ENCODE measurements at places on chromosomes 12 and 14.

- no peak for DNase-seq
These were observed 4.2 kb upstream of the TEP1 start for GRCh38 chr14:20417250-20418186.

GRCh38 chr14:70642303-70643235 lies 853 bp downstream of the TTC9 start:
- no peak for DNase-seq

- DNase-seq, result no peak
These were observed 54.0 kb downstream of the NCOR2 start for GRCh38 chr12:124513297-124513867.

DNA sequence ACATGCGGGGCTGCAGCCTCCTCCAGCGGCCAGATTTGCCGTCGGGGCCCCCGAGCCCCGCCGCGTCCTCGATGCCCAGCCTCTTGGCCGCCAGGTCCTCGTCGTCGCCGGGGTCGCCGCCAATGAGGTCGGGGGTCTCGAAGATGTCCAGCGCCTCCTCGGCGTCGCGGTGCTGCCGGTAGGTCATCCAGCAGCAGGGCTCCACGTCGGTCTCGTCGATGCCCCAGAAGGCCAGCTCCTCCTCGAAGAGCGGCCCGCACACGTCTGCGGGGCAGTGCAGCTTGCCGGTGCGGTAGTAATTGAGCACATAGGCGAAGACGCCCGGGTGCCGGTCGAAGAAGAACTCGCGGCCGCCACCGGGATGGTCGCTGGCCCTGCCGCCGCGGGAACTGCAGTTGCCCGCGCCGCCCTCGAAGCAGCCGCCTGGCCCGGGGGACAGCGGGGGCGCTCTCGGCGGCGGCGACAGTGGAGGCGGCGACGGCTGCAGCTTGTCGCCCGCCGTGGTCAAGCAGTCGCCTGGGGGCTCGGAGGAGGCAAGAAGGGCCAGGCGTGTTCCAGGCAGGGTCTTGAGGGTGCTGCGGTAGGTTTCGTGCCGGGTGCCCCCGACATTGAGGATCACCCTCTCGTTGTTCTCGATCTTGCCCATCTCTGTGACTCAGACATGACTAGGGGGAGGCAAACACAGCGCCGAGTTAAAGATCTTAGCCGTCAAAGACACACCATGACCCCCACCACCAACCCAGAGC lies 2.1 kb downstream of the KCNC2 start:
- DNase-seq, result no peak

DNA sequence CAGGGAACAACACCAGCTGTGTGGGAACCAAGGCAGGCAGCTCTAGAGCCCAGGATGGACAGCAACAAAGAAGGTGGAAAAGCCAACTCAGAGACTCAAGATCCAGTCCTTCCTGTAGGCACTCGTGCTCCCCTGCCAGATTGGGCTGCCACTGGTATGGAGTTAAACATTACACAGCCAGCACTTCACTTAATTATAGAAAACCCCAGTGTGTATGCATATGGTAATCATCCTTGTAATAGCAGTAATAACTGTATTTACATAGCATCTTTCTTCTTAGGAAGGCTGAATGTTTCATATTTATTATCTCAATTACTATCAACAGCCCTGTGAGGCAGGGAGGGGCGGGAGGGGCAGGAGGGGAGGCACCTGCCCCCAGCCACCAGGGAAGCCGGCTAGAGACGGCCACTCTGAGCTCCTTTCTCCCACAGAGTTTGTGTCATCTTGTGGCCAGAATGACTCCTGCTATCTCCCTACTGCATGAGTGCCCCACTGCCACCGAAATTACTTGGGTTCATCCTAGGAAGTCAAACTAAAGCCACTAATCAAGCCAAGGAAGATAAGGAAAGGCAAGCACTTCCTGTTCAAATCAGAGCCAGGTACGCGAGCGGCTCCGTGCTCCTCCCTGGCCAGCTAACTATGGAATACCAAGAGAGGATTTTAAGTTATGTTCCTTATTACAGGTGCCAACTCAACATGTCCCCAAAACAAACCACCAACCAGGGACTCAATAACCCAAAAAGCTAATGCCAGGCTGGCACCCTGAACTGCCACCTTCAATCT lies 15.7 kb upstream of the RAB35 start:
- DNase-seq, result no peak

DNA sequence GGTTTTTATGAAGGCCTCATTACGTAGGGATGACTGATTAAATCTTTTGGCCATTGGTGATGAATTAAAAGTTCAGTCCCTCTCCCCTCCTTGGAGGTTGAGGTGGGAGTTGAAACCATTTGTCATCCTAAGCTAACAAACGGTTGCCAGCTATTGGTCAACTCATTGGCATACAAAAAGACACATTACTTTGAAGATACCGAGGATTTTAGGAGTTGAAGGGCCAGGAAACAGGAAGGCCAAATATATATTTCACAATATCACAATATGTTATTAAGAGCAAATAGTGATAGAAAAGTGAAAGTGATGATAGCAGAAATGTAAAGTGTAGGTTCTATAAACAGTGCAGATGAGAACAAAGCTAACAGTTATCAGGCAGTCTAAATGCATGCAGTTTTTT lies 24.4 kb downstream of the RCOR1 start:
- no peak for DNase-seq

- DNase-seq, result no peak
These were observed 2.3 kb upstream of the SLC25A3 start for GRCh38 chr12:98591209-98591608.

GRCh38 chr12:6928703-6929407 lies 1.1 kb downstream of the ATN1 start:
- no peak for DNase-seq

DNA sequence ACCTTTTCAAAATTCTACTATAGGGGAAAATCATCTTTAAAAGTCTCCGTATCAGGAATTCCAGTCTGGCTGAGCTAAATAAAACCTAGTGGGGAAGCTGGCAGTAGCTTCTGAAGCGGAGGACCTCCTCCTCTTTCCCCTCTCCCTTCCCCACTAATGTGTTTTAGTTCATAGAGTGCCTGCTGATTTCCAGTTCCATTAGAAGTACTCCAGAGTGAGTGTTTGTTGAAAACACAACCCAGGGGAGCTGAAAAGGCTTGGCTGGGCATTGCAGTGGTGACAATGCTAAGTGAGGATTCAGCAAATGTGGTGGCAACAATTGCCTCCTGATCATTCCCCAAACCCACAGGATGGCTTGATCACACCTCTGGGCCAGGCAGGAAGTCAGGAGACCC lies 144.2 kb upstream of the FRMD6 start:
- no peak for DNase-seq

DNA sequence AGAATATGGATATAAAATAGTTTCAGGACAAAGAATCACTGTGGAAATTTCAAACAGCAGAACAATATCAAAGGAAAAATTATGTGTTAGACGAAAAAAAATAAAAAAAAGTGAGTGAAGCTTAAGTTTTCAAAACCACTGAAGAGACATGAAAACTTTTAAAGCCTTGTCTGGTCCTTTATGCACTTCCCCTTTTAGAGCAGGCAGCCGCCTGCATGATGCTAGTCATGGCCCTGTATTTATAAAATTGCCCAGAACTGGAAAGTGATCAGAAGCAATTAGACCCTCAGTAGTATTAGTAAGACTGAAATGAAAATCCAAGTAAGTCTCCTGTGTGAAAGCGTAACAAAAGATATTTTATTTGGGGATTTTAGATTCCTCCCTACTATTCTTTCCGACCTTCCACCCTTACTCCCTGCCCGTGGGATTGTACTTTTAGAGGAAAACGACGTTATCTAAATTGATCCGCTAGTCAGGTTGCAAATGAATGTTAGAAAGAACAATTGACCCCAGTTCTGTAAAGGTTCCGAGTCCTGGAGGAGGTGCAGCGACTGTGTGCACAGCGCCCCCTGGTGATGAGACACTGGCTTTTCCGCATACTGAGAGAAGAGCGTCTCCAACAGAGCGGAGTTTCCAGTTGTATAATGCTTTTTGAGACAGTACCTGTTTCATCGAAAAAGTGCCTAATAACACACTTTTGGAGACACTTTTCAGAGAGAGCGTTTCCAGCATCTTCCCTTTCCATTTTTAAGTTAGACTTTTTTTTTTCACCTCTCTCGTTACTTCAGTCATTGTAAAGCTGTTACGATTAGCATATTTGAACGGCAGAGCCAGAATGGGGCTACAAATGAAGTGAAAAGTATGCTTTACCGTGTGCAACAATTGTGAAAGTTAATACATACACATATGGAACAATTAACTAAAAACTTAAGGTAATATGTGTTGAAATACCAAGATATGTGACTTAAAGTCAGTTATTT lies 12.4 kb downstream of the MGST1 start:
- peak; percentile 19 for DNase-seq

GRCh38 chr12:57238854-57239554 lies 9.5 kb downstream of the SHMT2 start:
- peak; percentile 75 for DNase-seq

DNA sequence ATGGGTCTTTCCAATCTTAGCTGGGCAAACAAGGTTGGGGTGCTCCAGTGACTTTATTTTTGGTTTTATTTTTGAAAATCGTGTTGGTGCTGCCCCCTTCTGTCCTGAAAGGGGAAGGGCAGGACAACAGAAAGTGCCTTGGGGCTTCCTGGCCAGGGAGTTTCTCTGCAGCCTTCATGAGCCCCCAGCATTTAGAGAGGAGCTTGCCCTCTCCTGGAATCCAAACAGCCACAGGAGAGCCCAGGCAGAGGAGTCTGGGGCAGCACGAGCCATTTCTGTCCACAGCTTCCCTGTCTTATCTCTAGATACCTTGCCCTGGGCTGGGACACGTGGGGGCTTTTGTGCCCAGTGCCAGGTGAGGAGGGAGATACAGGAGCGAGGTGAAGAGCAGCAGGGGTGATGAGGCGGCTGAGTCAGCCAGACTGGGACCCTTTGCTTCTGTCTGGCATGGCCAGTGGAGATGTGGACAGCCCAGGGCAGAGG lies 4.4 kb upstream of the C1RL start:
- peak; percentile 11 for DNase-seq

DNA sequence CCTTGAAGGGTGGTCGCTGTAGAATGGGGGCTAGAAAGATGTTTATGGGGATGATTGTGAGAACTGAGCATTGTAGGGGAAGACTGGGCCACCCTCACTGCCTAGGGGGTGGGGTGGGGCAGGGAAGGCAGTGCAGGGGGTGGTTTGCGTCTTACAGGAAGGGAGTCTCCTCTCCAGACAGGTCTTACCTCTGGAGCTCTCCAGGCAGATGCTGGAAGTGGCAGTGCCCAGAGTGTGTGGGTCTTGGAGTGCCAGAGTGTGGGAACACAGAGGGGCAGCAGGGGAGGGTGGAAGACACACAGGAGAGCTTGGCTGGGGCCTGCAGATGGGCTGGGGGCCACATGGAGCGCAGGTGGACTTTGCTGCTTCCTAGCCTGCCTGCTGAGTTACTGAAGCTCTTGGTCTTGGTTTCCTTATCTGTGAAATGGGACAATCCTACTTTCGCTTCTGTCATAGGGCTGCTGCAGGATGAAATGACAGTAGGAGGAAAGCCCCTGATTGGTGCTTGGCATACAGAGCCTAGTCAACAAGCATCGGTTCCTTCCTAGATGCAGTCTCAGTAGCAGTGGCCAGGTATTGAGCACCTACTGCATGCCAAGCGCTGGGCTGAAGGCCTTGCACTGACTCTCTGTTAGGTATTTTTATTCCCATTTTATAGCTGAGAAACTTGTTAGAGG lies 118.3 kb downstream of the SLC25A47 start:
- DNase-seq, result no peak

- DNase-seq, result no peak
These were observed at the start of gene SRRM4 for GRCh38 chr12:118981285-118982211. TSS of gene SRRM4 (plus strand) at chr12:118981541. CDS start at chr12:118981883, 342 bp downstream.

- peak; percentile 63 for DNase-seq
These were observed 41.3 kb downstream of the CCNK start for GRCh38 chr14:99522457-99522891.

DNA sequence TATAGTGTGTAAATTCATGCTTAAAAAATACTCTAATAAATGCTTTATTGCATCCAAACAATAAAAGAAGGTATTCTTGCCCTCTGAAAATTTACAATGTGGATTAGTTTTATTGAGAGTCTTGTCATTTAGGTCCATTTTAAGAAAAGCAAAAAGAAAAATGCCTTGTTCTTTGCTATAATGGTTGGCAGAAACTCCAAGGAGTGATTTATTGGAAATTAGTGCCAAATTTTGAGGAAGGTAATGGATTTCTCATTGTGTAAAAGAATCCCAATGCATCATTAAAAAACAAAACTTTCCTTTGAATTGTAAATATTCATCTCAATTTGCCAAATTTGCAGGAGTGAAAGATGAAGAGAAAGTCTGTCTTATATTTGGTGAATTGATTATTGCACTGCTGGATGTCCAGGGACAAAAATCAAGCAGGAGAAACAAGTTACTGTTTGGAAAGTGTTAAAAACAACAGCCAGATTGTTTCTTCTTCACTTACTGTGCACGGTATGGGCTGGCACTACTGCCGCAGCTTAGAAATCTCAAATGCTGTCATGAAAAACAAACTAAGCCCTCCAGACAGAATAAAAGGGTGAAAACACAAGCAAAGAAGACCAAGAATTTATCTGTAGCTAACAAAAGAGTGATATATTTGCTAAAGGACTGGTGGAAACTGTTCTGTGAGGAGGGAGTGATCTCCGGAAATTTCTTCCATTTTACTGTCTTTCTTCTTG lies 511.7 kb downstream of the TMTC2 start:
- no peak for DNase-seq

DNA sequence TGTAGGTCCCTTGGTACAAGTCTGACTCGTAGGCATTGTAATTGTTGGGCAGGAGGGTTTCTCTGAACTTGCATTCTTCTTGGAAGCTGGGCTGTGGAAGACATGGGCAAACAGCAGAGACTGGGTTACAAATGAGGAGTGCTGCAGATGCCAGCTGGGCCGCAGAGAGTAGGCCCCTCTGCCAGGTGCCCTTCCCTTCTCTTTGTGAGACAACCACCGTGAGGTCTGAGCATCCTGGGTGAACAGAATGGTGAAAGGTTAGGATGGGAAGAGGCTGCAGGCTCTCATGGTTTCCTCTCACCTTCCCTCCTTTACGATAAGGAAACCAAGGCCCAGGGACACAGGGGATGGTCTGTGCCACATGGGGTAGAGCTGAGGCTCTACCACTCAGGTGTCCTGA lies 11.3 kb downstream of the FGF6 start:
- DNase-seq, result no peak

- no peak for DNase-seq
These were observed 178.1 kb upstream of the ARHGAP5 start for GRCh38 chr14:31898838-31899528.

- peak; percentile 30 for DNase-seq
These were observed 24.0 kb downstream of the FGF6 start for GRCh38 chr12:4421590-4422031.

DNA sequence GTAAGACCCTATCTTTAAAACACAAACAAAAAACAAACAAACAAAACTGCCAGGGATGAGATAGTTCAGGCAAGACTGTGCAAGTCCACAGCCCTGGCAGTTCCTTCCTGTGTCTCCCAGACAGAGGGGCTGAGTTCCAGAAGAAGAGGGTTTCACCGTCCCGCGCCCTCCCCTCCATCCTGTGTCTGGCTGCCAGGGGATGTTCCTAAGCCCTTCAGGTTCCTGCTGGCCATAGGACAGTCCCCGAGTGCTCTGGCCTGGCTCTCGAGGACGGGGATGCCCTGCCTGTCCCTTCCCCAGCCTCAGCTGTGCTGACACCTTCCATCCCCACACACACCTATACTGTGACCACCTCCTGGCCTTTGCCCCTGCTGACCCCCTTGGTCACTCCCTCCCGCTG lies 40.6 kb upstream of the EIF5 start:
- no peak for DNase-seq

Data from kidney glomerular epithelial cell (primary cell).